ENCODE measurements at places on chromosomes 6 and 20. TPM values are rescaled to one million over a fixed set of nuclear protein-coding genes. Genes with fewer than 3 reads are reported as not detected.

- no peak for DNase-seq
Observed at GRCh38 chr20:50198180-50198666, 7.6 kb downstream of the CEBPB start.

The DLGAP4 gene
- total RNA-seq: 17.5 TPM

DNA sequence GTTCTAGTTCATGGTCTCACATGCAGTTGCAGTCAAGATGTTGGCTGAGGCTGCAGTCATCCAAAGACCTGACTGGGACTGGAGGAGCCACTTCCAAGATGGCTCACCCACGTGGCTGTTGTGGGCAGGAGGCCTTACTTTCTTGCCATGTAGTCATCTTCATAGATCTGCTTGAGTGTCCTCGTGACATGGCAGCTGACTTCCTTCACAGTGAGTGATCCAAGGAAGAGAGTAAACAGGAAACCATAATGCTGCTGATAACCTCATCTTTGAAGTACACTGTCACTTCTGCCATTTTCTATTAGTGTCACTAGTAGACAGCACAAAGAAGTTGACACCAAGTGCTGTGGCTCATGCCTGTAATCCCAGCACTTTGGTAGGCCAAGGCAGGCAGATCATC, 40.1 kb upstream of the AKIRIN2 start:
- no peak for DNase-seq

DNA sequence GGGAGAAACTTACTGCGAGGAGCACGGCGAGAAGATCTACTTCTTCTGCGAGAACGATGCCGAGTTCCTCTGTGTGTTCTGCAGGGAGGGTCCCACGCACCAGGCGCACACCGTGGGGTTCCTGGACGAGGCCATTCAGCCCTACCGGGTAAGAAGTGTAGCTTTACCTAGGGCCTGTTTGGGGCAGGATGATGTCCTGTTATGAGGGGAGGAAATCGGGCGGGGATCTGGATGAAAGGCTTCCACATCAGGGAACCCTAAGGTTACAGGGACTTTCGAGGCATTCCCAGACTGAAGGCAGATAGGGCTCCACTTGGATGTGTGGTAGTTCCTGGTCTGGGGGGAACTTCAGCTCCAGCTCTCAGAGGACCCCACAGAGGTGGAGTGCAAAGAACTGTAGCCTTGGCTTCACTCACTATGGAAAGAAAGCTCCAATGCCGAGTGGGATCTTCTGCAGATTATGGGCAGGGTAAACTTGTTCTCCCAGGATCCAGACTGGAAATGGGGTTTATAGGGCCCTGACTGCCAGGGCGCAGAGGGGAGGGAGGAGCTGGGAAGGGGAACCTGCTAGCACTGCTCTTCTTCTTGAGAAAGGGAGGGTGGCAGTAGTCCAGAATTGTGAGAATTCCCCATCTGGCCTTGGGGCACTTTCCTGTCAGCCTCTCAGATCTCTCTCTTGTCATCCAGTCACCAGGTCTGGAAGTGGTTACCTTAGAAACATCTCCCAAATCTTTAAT, 740 bp downstream of the TRIM15 start:
- no peak for DNase-seq

GRCh38 chr6:151009576-151009975, 144.1 kb downstream of the MTHFD1L start:
- no peak for DNase-seq

The CRISP2 gene
- not detected for total RNA-seq

The TP53INP2 gene
- total RNA-seq: 5.8 TPM

The BFSP1 gene
- total RNA-seq: not detected

The ENPP1 gene
- 34.0 TPM for total RNA-seq

Data from SJCRH30 (cell line).